ENCODE measurements at places on chromosomes 6 and 20.

DNA sequence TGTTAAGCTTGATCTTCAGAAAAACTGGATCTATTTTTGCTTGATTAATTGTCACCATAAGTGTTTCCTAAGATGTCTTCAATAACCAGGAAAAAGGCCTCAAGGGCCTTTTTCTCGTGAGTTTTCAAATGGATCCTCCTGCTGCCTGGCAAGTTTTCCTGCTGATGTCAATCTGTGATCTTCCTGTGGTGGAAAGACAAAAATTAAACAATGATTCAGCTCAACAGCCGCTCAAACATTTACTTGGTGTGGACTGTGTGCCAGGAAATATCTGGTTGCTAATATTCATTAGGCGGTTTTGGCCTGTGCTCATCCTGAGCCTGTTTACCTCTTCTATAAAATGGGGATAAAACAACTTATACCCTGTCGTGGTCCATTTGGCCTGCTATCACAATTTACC, 35.4 kb upstream of the SSTR4 start:
- no peak for DNase-seq

GRCh38 chr6:68339488-68340131, 295.5 kb upstream of the ADGRB3 start:
- DNase-seq = no peak

GRCh38 chr6:163945808-163946207, 531.3 kb downstream of the QKI start:
- no peak for DNase-seq

GRCh38 chr6:146315381-146316174, 228.1 kb upstream of the RAB32 start:
- DNase-seq = no peak

GRCh38 chr6:78253618-78254017, 600.8 kb downstream of the MEI4 start:
- no peak for DNase-seq

DNA sequence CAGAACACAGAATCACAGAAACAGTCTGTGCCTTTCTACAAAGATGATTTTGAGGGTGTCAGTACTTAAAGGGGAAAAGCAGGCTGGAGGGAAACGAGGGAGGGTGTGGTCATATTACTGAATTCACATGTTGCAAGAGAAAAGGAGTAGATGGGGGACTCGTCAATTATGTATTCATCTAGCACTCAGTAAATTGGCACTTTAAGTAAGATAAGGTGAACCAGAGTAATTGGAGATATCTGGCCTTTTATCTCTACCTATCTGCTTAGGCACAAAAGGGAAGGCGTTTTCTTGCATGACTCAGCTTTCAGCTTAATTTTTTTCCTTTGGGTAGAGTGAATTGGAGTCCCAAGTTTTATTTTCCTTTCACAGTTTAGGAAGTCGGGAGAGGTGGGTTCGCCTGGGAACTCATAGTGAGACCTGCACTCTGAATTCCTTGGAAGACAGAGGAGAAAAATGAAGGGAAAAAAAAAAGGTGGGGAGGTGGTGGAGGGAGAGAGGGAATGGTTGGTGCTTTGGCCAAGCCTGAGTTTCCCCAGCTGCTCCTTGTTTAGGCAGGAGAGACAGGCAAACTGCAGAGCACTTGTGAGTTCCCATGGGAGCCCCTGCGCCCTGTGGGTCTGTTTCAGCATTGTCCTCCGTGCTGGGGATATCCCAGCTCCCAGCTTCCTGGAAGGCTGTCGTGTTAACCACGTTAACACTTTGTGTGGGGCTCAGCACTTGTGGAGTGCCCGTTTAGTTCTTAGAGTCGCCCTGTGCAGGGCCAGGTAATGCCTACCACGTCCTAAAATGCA, 19.7 kb upstream of the GTSF1L start:
- DNase-seq = no peak

DNA sequence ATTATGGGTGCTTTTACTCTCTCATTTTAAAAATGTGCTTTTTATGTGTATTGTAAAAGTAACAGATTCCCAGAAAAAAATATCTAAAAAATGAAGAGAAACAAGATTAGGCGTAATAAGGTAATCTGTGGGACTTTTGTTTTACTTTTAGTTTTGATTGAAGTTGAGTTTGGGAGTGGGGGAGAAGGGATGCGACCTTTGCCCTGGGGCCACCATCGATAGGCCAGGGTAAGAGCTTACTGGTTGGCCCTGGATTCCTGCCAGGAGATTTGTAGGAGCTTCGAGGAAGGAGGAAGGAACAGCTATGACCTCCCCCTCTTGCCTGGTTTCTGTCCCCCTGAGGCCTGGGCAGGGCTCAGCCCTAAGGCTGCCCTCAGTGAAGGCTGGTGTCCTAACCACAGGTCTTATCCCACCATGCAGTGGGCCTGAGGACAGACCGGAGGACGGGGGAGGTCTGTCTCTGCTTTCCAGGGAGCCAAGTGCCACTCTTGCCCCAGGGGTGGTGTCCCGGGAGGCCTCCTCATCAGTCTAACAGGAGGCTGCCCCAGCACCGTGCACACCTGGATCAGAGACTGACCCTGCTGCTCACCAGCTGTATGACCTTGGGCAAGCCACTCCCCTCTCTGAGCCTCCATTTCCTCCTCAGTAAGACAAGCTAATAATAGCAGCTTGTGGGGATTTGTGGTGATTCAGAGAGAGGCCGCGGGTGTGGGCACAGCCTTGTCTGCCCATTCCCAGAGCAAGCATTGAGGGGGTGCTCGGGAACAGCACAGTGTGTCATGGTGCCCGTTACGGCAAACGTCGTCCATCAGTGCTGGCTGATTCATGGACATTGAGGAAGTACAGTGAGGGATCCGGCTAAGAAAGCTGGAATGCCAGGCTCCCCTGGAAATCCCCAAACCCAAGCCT, 21.2 kb downstream of the TGM2 start:
- peak; percentile 96 for DNase-seq

DNA sequence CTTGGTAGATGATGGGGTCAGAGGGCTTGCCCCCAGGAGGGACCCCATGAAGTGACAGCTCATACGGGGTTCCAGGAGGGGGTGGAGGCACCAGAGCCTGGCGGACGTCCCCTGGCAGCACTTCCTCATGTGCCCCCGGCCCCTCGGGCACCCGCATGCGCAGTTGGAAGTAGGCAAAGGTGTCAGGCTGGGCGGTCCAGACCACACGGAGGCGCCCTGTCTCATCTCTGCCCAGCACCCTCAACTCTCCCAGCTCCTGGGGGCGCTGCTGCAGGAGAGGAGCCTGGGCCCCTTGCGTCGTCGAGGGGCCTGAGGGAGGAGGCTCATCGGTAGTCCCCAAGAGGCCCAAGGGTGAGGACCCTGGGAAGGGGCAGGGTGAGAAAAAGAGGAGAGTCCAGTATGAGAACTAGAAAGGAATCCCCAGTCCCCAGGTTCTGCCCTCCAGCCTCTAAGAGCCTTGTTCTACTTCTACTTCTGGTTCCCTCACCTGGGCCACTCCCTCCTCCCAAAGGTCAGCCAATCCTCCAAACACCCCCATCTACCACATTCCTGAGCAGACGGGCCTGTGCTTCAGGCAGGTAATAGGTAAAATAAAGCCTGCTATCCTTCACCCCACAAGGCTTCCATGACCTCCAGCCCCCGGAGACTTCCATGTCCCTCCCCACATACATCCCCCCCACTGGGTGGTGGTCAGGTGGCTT, 23.2 kb downstream of the TNXB start:
- no peak for DNase-seq

DNA sequence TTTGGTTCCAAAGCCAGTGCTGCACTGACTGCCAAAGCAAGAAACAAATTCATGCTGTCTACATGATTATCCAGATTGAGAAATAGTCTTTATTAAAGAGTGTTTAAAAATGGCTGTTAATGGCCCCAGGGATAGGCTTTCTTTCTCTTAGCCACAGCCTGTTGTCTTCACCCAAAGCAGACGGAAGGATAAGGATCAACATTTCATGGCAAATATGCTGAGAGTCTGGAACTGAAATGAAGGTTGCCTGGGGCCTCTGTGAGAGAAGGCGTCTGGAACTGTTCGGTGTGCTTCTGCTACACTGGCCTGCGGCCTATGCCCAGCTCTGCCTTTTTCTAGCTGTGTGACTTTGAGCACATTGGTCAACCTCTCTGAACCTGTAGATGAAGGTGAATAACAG, 373.0 kb upstream of the ZFP64 start:
- no peak for DNase-seq

GRCh38 chr6:1200409-1201101, 111.3 kb upstream of the FOXQ1 start:
- DNase-seq = peak; percentile 99

DNA sequence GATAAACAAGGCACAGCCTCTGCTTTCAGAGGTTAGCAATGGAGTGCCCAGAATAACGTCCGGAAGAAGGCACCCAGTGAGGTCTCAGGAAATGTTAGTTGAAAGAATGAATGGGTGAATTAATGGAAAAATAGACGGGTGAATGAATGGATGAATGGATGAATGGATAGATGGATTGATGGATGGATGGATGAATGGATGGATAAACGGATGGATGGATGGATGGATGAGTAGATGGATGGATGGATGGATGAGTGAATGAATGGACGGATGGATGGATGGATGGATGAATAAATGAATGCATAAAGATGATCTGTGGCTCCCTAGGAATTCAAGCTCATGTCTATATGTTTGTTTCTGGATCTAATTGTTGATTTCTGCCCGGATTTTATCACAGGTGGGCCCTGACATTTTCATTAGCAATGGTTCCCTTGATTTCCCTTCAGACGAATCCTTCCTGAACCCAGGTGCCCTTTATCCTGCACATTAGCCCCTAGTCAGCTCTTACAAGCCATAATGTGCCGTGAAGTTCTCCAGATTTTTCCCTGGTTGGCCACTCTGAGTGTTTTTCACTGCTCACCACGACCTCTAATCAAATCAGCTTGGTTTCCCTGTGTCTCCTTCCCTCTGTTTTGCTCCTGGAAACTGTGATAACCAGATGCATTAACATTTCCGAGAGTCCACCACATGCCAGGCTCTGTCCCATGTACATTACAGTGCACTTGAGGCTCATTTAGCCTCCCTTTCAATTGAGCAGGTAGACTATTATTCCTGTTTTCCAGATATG, 22.2 kb downstream of the TSHZ2 start:
- DNase-seq = no peak

DNA sequence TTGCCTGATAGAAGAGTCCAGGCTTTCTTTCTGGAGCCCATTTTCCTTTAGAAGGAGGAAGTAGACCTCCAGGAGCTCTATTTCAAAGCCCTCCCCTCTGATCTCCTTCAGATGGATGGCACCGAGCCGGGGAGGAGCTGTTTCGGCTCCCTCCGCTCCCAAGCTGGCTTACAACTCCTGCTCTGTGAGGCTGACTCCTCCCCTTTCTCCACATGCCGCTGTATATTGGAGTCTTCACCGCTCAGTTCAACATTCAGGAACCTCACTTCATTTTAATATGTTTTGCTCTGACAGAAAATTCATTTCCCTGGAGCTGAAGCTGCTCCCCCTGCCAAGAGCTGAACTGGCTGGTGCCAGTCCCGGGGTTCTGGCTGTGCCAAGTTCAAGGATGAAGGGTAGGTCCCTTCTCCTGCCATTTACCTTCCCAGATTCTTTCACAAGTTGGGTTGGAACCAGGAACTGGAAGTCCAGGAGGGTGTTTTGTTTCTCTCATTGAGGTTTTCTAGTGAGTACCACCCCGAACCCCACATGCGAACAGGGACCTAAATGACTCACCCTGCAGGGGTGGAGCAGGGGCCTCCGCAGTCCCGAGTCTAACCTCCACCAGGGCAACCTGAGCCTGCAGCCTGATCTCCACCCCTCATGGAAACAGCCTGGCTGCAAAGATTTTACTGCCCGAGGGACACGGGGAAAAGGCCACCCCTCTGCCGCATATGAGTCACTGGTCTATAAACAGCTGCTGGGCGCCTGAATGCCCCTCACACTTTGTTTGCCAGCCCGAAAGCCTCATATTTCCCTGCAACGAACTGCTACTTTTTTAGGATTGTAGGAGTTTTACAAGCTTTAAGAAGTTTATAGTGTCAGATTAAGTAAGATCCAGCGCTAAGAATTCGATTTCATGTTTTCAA, 68.6 kb upstream of the FOXA2 start:
- DNase-seq = peak; percentile 81

DNA sequence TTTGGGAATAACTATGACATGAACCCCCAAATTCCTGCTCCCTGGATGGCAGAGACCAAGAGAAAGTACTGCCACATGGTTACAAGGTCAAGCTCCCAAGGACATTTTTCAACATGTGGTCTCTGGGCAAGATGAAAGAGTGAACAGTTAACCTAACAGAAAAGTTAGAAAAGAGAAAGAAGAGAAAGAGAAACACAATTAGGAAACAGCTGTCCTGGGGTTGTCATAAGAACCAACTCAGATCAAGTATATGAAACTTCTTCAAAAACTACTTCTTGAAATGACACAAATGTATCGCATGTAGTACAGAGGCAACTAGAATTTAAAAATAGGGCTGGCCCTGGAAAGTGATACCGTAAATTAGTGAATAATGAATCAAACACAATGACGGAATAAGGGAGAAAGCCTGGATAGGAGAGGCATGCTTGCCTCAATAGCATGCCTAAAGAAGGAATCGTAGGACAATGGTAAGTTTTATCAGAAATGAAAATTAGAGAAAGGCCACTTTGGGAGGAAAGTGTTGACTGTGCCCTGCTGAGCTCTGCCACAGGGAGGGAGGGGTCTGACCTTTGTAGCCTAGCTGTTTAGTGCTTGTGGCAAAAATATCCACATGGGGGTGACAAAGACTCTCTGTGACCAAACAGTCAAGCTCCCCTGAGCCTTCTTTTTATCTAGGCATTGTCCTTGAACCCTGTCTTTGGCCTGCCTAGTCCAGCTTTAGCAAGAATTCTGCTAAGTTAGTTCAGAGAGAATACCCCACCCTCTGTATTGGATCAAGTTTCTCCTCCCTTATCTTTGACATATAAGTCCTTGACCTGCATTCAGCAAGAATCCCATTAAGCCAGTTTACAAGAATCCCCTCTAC, 4.3 kb upstream of the DCBLD1 start:
- DNase-seq = peak; percentile 10

GRCh38 chr6:34295721-34296120, 46.9 kb upstream of the SMIM29 start:
- DNase-seq = no peak

DNA sequence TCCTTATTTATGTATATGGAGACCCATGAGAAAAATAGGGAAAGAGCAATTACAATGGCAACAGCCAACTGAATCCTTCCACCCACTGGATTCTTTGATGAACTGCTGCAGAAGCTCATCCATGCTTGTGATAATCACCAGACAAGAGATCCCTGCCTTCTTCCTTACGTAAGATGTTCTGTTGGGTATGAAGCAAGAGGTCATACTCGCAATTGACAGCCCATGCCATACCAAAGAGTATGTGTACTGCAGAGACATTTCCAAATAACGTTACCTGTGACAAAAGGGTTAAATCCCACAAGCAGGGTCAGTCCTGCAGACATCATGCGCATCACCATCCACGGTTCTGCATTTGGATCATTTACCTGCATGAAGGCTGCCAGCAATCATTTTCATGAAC, 27.8 kb downstream of the ELOVL5 start:
- DNase-seq = no peak
